ENCODE measurements at places on chromosomes 2 and 18.

DNA sequence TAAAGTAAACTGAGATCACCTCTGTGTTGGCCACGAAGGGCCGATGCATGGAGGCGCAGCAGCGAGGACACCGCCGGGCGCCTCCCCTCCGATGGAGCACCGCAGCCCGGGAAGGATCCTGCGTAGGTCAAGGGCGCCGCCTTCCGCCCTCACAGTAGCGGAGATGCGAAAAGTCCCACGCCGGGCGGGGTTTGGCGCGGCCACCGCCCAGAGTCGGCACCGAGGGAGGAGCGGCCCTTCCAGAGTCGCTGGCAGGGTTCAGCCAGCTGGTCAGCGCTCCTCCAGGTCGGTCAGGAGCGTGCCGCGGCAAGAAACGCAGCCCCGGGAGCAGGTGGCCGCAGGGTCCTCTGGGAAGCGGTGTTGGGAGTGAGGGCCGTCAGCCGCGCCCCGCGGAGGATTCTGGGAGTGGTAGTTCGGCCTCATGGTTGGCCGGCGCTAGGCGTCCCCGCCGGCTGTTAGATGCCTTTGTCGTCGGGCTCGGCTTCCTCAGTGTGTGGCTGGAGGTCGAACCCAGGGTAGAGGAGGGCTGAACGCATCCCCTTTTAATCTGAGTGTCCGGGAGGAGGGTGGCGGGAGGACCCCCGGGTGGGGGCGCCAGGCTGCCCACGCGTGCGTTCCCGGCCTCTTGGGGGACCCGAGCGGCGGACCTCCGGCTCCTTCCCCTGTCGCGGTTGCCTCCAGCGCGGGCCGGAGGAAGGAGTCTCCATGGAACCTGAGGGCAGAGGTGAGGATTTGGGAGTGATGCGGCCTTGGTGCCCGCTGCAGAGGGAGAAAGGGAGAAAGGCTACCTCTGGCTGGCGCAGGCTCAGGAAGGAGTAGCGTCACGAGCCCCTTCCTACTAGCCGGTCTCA, at the start of gene ZNF892:
ZNF892 (plus strand) TSS at position 411 of the 851 bp plus-strand sequence; CDS start at position 706, 295 bp downstream.
- peak; percentile 93 for DNase-seq

DNA sequence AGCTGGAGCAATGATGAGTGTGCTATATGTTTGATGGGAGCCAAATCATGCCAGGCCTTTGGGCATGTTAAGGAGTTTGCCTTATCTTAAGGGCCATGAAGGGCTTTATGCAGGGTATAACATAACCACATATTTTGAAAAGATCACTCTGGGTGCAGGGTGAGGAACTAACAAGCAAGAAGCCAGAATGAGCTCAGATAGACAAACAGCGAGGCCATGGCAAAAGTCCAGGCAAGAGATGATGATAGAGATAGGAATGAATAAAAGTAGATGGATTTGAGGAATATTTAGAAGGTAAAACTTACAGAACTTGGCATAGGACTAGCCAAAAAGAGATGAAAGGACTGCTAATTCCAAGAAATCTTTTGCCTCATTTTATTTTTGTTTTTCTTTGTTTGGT, 6.7 kb downstream of the GALNT3 start:
- DNase-seq, result peak; percentile 36

DNA sequence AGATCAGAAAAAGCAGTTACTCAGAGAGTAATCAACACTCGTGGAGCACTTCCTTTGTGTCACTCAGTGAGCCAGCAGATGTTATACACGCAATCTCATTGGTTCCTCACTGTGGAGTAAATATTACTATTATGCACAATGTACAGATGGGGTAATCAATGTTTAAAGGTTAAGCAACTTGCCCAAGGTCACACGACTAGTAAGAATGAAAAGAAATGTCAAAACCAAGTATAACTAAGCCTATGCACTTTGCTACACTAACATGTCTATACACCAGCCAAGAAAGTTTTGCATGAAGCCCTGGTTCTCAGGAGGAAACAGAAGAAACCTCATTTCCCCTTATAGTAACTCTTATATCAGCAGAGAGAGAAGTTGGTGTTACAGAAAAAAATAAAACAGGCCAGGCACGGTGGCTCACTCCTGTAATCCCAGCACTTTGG, 5.4 kb downstream of the METTL21A start:
- peak; percentile 73 for DNase-seq

DNA sequence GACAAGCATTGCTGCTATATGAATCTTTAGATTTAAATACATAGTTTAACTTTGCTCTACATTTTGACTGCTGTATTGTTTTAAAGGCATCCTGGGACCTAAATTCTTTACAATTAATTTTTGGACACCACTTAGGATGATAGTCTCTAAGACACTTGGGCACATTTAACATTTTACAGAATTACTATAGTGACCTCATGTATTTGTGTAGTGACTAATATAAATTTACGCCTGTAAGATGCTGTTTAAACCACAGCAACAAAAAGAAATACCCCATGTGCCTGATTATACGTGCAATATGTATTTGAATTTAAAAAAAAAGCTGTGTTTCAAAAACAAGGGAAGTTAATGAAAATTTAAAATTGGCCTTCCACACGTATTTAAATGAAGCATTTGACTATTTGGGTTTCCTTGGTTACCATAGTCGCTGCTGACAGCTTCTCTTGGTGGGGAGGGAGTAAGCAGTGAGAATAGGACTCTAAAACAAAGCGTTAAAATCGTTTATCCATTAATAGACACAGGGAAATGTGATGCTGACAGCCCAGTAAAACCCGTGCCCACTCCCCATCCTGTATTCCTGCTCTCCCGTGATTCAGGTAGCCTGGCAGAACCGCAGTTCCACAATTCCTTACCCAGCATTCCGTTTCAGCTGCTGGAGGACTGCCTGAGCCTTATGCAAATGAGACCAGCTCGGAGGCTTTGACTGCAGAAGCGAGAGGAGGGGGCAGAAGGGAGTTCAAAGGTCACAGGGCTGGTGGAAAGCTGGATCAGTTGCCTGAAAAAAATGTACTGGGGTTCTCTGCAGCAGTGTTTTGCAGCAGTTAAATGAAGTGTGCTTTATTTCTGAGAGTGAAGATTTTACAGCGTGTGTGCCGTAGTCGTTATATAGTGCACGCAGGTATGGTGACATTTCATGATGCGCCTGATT, 104.3 kb downstream of the CSRNP3 start:
- no peak for DNase-seq

GRCh38 chr2:83949361-83949760, 509.7 kb downstream of the SUCLG1 start:
- no peak for DNase-seq

GRCh38 chr18:9708434-9709303, 568 bp downstream of the RAB31 start:
- peak; percentile 45 for DNase-seq

- DNase-seq, result no peak
Observed at GRCh38 chr18:10241579-10241978, 212.9 kb upstream of the APCDD1 start.

GRCh38 chr2:70282439-70282838, 11.1 kb downstream of the SNRPG start:
- no peak for DNase-seq

DNA sequence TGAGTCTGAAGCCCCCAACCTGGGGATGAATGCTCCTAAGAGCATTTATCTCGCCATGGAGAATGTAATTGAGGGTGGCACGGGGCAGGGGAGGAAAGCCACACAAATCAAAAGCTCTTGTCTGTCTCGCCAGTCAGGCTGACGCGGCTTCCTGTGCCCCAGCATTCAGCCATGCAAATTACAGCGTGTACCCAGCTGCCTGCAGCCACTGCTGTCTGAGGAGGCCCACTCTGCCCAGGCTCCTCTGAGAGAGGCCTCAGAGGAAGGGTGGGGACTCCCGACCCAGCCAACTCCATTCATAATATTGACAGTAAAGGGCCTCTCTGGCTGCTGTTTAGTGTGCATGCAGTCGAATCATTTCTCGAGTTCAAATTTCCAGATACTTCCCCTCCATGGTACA, 22.0 kb downstream of the SMAD7 start:
- DNase-seq, result peak; percentile 91

DNA sequence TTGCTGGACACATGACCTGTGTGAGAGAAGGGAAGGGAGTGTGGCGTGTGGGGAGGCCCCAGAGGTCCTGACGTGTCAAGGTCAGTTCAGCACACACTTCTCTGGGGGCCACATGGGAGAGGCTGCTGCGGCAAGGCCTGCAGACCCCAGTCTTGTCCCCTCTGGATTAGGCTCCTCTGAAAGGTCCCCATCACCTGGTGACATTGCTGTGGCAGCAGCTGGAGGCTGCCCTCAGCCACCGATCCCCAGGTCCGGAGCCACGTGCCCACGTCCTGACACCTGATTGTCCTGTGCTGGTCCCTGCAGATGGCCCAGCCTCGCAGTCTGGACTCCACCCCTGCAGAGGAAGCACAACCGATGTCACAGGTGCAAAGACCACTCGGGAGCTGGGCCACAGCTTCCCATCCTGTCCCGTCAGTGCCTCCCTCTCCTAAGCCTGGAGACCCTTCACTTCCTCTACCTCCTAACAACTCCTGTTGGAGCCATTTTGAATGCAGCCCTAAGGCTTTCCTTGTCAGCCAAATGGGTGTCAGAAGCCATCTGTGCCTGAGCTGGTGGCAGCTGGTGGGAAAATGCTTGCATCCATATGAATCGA, 12.7 kb downstream of the TMEM177 start:
- DNase-seq, result no peak

- DNase-seq, result no peak
Observed at GRCh38 chr2:232386490-232386739, 7.9 kb downstream of the ALPP start.

DNA sequence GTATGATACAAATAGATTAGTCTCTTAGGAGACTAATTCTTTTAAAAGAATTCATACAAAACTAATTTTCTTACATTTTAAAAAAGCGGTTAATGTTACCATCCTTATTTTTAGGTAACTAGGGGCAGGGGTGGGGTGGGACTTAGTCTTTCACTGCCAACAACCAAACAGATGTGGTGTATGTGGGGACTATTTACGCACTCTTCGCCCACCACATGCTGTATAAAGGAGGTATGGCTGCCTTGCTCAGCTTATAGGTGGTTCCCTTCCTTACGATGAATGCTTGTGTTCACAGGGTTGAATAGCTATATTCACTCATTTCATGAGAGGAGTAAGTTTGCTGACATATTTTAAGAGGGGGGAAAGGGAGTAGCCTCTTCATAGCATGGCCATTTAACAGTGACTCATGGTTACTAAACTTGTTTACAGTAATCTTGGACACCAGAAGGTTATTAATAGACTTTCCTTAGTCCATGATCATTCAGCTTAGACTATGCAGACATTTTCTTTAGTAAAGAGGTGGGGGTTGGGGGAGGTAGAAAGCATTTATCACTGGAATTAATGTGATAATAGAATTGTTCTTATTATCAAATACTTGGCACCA, 61.8 kb downstream of the CAB39 start:
- DNase-seq, result peak; percentile 46

DNA sequence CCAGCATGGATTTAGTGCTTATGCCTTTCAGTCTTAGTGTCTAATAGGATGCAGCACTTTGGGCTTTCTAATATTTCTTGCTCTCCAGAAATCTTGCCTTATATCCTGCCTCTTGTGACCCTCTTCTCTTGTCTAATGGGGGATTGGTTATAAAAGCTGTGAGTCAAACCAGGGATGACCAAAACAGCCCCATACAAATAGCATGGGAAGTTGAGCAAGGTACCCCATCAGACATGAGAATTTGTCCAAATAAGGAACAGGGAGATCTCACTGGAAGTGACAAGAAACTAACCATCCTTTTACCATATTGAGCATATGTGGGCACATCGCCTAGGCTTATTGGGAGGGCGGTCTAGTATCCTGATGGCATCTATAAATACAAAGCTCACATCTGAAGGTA, 78.8 kb upstream of the BZW1 start:
- DNase-seq, result no peak

DNA sequence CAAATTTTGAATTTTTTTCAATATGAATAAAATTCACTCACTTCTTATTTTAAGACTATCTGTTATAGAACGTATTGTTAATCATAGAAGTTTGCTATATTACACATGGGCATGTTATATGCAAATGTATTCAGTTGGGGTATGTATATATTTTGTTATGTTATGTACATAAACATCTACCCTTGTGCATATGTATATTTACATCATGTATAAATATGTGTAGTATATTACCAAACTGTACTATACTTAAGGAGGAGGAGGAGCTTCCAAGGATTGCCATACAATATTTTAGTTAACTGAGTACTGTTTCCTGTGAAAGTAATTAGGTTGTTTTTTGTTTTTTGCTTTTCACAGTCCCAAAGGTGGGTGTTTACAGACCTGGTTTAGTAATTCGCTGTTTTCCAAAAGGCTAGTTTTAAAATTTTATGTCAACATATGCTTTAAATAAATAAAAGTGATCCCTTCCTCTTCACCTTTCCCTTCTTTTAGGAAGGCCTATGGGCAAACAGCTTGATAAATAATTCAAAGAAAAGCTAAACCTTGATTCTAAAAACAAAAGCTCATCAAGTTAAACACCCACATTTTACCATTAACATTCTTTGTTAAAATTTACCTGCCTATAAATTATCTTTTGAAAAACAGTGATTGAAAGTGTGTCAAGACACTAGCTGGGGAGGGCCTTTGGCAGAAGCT, 12.9 kb upstream of the POU3F3 start:
- DNase-seq, result no peak

DNA sequence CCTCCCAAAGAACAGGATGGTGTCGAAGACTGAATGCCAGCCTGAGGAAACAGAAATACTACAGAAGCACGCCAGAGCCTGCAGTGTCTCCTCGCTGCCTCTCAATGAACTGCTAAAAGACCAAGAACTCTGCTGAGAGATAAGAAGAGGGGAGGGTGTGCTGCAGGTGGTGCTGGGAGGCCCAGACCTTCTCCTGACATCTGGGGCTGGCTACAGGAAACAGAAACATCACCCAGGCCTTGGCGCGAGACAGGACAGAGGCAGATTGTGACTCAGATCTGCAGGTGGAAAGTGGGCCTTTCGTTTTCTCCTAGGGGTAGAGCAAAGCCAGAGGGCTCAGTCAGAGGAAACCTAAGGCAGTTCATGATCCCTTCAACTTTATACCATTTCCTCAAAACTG, 250.3 kb upstream of the TCF4 start:
- no peak for DNase-seq

Measured in hematopoietic multipotent progenitor cell treated with erythropoietin and hydrocortisone succinate and interleukin-3 and kit ligand, for 4 days (in vitro differentiated cells).